ENCODE measurements at places on chromosomes 1 and 21.

DNA sequence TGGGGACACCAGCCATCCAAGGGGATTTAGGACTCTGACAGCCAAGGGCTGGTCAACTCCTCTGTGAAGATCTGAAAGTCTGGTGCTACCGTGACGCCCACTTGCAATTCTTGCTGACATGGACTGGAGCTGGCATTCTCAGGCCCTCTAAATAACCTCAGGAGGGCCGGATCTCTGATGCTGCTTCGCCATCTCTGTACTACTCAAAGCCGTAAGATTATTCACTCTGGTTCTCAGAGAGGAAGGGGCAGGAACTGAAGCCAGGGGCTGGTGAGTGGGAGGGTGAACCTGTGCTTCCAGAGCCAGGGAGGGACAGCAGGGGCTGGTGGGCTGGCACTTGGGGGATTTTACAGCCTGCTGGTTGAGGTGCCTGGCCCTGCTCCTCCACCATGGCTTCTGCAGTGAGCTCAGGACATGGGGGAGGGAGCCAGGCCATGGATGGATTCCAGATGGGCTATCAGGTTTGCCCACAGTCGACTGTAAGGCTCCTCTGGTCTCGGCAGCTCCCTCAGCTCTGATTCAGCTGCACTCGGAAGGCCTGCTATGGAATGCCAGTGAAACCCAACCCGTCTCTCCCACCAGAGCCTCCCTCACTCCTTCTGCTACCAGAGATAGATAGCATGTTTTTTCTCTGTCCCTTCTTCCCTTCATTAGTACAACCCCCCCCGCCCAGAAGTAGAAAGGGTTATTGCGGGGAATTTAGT, 84.5 kb downstream of the PLXNA2 start:
- DNase-seq, result peak; percentile 88

DNA sequence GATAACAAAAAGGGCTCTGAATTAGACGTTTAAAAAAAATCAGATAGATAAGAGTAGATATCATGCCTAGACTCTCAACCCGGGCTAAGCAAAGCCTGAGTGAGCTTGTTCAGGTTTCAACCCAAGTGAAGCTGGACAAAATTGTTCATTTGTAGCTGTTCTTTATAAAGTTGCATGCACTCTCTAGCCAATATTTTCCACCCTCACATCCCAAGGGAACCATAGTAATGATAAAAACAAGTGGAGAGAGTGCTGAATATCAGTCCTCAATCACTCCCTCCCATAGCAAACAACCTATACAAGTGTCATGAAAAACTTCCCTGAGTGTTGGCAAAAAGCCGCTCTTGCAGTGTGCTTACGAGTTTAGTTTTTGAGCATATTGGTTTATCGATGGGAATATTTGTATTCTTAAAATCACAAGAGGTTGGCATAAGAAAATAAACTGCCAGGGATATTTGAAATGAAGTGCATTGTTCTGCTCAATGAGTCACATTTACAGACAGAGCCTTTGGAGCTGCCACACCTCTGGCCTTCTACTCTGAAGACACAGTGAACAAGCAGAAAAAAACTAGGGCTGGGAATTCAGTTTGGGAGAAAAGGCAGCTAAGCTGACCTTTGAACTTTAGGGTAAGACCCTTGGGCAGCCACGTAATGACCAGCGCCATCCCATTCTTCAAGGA, 2.2 kb upstream of the CLCA2 start:
- DNase-seq, result no peak

DNA sequence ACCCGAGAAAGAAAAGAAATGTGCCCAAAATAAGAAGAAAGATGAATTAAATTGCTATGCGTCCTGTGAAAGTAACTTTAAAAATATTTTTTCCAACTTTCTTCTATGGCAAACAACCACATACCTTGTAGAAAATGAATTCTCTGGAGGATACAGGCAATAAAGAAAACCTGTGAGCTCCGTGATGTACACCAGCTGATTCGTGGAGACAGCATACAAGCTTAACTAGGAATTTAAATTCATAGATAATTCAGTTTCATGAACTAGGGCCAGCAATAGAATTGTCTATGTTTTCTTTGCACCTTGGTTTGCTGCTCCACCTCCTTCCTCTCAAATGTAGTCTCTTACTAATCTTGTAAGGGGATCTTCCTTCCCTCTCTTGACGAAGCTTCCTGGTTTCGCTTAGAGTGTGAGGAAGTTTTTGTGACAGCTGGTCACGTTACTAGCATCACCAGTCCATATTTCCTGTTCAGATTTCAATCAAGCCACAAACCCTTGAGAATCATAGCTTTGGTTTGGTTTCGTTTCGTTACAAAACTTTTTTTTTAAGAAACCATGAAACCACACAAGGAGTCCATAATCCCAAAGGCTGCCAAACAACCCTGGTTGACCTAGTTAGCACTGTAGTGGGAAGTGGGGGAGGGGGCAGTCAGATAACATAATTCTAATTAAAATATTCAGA, 35.8 kb downstream of the GREM2 start:
- no peak for DNase-seq

DNA sequence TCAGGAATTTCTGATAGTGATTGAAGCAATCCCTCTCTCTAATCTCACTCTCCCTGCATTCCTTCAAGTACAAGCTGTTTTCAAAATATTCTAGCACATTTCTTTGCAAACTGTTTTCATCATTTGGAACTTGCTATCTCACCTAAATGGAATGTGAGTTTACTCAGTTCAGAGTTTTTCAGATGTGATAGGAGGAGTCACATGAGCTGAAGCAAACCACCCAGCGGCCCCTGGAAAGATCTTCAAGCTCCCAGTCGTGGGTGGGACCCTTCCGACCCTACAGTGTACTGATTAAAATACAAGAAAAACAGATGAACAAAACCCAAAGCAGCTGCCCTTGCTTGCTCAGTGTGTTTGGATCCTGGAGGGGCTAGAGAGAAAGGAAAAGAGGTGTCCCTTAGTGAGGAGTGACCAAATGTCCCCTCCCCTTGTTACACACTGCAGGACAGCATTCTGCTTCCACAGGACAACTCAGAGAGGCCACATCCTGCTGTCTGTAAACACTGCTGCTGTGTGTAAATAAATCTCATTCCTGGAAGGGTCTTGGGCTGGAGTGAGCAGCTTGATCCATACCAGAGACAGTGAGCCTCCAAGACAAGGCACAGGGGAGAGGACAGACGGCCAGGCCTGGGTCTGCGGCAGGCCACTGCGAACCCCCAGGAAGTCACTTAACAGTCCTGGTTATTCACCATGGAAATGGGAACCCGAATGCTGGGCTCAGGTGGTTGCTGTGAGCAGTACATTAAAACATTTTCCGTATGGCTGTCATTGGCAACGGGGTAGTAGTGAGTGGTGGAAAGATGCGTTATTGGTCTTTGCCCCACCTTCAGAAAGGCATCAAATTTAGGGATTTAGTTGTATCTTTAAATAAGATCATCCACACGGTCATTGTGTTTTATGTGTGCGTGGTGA, 229.2 kb downstream of the RHOU start:
- peak; percentile 59 for DNase-seq

GRCh38 chr1:119144813-119145212, 4.4 kb upstream of the WARS2 start:
- no peak for DNase-seq

DNA sequence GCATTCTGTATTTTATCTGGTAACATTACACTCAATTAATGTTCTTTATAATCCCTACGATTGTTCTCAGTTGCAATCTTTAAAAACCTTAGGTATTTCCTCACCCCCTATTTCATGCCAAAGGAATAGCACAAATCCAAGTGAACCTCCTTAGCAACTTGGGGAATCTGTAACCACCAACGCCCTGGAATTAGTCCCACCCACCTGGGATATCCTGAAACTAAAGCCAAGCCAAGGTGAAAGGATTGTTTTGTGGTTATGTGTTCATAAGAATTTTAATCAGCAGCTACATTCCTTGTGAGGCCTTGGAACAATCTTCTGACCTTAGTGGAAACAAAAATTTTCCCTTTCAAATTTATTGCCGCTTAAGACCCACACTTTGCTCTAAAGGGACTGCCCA, 908.7 kb downstream of the TTLL7 start:
- no peak for DNase-seq

GRCh38 chr21:20313013-20313412, 685.2 kb upstream of the NCAM2 start:
- no peak for DNase-seq

DNA sequence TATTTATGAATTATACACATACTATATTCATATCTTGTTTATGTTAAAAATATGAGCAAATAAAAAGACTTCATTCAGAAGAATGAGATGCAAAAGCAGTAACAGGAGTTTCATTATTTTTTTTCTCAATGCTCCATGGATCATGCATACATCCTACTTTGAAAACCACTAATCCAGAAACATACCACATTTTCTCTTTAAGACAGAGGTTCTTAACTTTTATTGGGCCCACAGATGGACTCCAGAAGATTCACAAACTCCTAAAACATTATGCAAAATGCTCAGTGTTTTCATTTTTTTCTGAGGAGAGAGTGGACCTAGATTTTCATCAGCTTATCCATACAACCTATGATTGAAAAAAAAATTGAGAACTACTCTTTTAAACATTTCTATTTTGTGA, 227.8 kb downstream of the DNM3 start:
- no peak for DNase-seq

DNA sequence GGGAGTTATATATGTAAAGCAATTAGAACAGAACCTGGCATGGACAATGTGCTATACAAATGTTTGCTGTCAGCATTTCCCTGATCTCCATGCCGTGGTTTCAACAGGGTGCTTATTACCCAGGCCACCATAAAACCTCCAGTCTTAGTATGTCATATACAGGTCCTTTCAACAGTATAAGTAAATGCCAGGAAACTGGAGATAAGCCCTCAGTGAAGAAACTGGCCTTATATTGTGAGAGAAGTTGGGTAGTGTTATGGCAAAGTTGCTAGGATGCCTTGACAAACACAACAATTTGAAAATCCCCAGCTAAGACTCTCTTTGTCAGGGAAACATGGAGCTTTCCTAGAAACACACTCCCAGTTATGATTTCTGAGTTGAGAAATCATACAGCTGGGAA, 850.2 kb upstream of the ADAMTS5 start:
- no peak for DNase-seq

DNA sequence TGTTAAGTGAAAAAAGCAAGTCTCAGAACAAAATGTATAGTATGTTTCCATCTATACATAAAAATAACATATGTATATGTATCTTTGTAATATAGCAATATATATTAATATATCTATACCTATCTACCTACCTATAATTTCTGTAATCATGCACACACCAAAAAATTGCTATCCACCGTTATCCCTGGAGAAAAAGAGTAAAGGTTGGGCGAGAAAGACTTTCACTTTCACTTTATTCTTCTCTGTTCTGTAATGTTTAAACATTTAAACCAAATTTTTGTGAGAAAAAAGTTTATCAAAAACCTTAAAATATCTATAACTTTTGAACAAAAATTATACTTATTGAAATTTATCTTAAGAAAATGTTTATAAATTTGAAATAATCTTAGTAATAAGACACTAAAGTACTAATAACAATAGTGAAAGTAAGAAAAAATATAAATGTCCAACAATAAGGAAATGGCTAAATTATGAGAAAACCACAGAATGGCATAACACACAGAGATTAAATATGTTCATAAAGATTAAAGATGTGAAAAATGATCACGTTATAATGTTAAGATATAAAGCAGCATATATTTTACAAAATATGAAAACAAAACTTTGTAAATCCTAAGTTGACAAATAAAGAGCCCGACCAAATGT, 74.0 kb upstream of the LRRC53 start:
- no peak for DNase-seq

GRCh38 chr1:154796303-154796892, 73.7 kb downstream of the KCNN3 start:
- DNase-seq, result no peak

DNA sequence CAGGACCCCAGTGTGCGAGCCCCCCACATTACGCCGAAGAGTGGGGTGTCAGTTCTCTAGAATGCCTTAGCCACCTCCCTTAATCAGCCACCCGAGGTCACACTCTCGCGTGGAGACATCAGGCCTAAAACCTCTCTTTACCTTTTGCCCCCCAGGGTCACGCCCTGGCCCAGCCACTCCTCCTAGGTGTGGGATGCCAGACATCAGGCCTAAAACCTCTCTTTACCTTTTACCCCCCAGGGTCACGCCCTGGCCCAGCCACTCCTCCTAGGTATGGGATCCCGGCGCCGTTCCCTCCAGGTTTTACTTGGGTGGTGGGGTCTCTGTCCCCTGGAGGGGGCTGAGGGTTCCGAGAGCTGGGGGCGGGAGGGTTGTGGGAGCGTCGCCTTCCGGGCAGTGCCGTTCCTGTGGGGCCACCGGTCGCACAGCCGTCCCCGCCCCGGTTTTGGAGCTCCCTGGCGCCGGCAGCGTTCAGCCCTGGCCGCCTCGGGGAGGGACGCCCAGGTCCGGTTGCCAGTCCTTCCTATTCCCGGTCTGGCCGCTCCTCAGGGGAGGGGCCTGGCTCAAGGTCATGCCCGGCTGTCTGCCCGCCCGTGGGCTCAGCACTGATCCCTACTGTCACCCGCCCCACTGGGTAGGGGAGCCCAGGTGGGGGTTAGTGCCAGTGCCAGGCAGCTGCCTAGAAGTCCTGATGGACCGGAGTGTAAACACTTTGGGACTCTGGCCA, 882 bp downstream of the VPS13D start:
- no peak for DNase-seq

- no peak for DNase-seq
Observed at GRCh38 chr21:24353492-24353891, 1253.8 kb downstream of the MRPL39 start.

- no peak for DNase-seq
Observed at GRCh38 chr1:61839679-61840078, 97.4 kb downstream of the PATJ start.

GRCh38 chr1:82185084-82185483, 384.4 kb downstream of the ADGRL2 start:
- no peak for DNase-seq

DNA sequence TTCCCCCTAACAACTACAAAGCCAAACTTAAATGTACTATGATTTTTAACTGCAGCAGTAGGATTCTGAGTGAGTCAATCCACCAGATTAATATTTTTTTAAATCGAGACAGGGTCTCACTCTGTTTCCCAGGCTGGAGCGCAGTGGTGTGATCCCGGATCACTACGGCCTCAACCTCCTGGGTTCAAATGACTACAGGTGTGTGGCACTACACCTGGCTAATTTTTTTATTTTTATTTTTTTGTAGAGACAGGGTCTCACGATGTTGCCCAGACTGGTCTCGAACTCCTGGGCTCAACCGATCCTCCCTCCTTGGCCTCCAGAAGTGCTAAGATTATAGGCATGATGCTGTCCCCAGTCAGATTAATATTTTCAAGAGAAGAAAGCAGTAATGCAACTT, 88.1 kb downstream of the SLC45A1 start:
- no peak for DNase-seq
